ENCODE measurements at places on chromosomes 1 and 21.

DNA sequence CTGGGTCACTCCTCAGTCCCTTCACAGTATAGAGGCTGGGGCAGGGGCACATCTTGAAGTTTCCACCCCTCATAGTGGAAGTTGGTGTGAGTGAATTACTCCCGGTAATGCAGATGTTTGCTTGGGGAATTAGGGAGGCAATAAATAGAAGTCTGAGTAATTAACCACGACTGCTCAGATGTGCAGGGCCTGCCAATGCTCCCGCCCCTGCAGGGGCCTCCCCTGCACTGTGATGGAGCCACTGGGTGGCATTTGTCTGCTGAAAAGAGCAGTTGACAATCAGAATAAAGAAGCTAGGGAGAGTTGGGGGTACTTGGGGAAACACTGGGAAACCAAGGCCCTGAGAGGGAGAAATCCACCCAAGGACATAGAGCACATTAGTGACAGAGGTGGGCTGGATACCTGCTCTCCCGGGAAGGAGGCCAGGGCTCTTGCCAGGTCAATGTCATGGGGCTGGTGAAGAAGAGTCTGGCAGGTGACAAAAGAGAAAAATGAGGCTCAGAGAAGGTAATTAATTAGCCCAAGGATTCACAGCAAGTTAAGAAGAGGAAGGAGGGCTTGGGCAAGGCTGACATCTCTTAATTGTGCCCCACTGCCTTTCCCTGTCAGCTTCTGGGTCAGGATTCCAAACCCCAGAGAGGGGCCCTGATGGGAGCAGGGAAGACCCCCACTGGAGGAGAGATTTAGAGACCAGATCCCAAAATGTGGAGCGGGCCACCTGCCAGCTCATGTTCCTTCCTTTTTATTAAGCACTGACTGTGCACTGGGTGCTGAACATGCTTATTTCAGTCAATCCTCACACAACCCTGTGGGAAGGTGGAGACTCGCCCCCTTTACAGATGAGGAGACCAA is 436.2 kb downstream of the MATN1 start:
- no peak for DNase-seq

DNA sequence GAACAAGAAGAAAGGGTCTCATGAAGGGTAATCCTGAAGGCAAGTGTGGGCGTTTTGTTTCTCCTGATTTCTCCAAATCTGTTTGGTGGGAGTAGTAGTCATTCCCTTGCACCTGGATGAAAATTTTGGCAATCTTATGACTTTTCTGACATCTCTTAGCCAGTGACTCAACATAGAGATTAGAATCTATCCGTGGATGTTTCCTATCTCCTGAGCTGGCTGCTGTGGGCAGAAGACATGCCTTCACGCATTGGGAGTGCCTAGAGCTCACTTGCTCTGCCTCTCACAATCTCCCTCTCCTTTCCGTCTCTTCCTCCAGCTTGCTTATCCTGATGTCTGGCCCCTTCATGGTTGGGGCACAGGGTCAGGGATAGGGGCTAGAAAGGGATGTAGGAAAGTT is 174.2 kb upstream of the NFIA start:
- no peak for DNase-seq

DNA sequence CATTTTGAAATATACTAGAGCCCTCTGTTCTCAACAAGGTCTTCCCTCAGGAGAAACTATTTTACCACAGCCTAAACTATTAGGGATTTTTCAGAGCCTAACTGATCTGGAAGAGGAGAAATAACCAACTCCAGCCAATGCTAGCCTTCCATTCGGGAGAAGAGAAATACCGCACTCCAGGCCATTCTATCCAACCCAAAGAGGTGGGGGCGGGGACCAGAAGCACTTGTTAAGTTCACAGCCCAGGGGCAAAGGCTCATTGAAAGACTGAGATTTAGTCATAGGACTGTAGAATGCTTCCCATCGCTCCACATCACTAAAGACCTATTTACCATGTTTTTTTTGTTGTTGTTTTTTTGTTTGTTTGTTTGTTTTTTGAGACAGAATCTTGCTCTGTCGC is 35.4 kb upstream of the SLFNL1 start:
- peak; percentile 45 for DNase-seq

DNA sequence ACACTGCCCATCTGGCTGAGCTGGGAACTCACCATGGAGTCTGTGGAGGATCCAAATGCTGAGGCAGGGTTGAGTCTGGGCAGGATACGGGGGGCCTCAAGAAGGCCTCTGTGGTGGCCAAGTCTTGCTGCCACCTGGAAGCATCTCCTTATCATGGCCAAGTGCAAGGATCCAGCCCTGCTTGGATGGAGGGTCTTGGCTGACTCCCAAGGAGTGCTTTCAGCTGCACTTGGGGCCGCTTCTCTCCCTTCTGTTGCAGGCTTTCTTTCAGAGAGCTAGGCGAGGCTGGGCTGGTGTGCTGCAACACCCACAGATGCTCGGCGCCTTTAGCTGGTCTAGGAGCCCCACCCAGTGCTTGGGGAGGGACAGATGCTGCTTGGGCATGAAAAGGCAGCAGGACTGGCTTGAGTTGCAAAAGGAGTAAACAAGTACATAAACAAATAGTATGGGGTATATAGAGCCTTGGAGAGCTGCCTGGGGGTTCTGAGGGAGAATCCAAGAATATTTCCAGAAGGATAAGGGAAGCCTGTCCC is at the start of gene THEM5:
Gene THEM5 (minus strand): TSS at position 302 of the 533 bp plus-strand sequence. CDS start 147 bp downstream, at position 155.
- no peak for DNase-seq

- DNase-seq, result no peak
Observed at GRCh38 chr1:23480187-23481025, 3.6 kb downstream of the ASAP3 start.

Measured in mesendoderm (in vitro differentiated cells).